ENCODE measurements at places on chromosomes 6 and 20.

- no peak for DNase-seq
Measured at GRCh38 chr20:53887973-53888372, 182.4 kb downstream of the BCAS1 start.

DNA sequence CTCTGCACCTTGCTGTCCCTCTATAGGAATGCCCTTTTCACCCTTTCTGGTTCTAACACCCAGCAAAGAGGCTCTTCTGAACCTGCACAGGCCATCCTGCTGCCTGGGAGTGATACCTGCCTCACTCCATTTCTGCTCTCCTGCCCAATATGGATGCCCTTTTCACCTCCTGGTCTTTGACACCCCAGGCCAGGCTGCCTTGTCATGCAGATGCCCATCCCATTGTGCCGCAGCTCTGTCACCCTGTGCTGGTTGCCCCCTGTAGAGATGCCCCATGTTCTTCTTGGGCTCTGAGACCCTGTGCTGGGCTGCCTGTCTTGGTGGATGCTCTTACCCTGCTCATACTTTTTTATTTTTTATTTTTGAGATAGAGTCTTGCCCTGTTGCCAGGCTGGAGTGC lies 95.3 kb downstream of the CDKAL1 start:
- no peak for DNase-seq

- DNase-seq, result no peak
Measured at GRCh38 chr6:89992818-89993217, 98.5 kb downstream of the GJA10 start.

DNA sequence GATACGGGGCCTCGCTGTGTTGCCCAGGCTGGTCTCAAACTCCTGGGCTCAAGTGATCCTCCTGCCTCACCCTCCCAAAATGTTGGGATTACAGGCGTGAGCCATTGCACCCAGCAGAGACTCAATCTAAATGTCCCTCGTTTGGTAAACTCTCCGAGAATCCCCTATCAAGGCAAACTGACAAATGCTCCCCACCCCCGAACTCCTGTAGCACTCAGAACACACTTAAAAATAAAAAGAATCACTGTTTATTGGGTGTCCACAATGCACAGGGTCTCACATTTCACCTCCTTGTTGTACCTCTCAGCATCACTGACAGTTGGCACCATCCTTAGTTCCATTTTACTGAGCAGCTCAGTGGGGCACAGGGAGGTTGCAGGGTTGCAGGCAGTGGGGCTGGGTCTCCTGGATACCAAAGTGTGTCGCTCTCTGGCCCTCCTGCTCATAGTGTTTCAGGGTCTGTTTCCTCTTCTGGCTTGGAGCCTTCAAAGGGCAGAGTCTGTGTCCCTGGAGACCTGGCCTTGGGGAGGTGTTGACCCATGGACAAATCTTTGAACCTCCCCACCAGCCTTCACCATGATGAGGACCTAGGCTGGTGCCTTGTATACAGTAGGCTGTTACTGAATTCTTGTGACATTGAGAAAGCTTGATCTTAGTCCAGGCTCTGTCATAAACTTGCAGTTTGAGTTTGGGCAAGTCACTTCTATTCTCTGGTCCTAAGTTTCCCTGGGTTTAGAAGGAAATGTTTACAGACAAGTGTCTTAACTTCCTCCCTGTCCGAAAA lies 8.5 kb upstream of the SRC start:
- DNase-seq, result no peak

- DNase-seq, result no peak
Measured at GRCh38 chr6:82818727-82819126, 246.9 kb downstream of the UBE3D start.

DNA sequence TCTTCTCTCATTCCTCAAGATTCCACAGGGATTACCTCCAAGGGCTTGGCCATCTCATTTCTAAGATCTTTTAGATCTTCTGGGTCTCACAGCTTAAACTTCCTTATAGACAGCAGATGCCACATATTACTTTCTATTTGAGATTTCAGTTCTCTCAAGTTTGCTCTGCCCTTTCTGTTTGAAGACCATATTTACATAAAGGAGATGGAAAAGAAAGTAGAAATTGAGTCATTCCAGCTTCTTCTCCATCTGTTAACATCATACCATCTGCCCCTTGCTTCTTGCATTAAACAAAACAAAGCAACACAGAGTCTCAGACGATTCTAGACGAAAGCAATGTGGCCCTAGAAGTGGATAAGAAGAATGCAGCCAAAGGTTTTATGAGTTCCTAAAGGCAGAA lies 203.4 kb downstream of the TTLL2 start:
- DNase-seq, result no peak
